ENCODE measurements at places on chromosomes 6 and 20.

GRCh38 chr6:84554074-84554473, 210.3 kb downstream of the TBX18 start:
- DNase-seq = no peak

GRCh38 chr6:15882915-15883314, 220.1 kb upstream of the DTNBP1 start:
- DNase-seq = no peak

- DNase-seq = no peak
These were observed 15.6 kb upstream of the CCN6 start for GRCh38 chr6:112038268-112038667.

DNA sequence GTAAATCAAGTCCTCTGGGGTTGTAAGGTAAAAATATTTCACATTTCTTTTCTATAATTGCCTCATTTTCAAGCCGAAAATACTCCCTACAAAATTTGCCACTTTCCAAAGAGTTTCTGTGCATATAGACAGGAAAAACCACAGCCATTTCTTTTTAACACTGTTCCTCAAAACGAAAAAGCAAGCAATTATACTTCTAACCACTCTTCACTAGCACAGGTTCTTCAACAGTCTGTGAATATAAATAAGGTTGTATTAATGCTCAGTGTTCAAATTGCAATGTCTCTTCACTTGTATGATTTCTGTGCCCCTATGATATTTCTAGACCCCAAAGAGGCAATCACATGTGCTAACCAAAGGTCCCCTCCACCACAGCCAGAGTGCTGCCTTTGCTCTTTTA, 206.0 kb downstream of the SIM1 start:
- DNase-seq = no peak

DNA sequence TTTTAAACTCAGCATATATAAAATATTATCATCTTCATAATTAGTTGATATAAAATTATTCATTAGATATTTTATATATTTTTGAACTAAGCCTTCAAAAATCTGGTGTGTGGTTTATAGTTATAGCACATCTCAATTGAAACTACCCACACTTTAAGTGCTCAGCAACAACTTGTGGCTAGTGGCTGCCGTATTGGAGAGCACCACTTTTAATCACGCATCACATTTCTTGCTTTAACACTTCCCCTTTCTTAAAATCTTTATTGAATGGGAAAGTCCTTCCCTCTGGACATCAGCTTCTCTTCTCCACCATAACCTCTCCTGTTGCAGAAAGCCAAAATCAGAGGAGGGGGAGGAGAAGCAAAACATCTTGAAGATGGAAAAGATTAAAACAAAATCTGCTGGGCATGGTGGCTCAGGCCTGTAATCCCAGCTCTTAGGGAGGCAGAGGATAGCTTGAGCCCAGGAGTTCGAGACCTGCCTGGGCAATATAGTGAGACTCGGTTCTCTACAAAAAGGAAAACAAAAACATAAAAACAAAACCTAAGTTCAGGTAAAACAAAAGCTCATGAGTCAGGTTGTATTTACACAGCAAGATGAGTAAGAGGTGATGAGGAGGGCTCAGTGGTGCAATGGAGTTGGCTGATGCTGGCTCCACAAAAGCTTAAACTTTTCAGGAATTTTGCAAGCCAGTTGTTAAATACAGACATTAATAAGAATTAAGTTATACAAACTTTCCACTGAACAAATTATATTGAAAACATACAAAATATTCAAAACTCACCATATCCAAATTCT, 237.0 kb upstream of the SUPT3H start:
- DNase-seq = no peak

GRCh38 chr6:85191656-85192055, 258.2 kb upstream of the NT5E start:
- no peak for DNase-seq
